ENCODE measurements at places on chromosomes 6 and 20.

- no peak for DNase-seq
Observed at GRCh38 chr6:16758163-16758975, 2.9 kb downstream of the ATXN1 start.

- DNase-seq = no peak
Observed at GRCh38 chr6:76240092-76240491, 167.6 kb upstream of the IMPG1 start.

- no peak for DNase-seq
Observed at GRCh38 chr20:20549267-20549612, 163.2 kb downstream of the RALGAPA2 start.

- DNase-seq = no peak
Observed at GRCh38 chr20:39813190-39813829, 851.2 kb downstream of the DHX35 start.

DNA sequence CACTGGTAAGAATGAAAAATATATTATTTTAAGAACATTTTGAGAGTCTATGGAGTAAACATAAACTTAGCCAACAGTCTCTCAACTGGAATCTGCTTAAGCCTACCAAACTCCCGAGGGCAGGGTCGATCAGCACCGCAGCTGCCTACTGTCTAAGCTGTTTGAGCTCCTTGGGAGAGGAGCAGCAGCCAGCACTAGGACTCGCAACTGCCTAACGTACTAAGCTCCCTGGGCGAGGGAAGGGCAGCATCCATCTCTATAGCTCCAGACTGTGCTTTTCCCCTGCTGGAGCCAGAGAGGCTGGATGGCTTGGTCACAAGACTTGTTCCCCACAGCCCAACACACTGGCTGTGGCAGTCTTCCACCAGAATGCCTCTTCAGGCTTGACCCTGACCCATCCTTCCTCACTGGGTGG lies 96.4 kb downstream of the MOXD1 start:
- no peak for DNase-seq

DNA sequence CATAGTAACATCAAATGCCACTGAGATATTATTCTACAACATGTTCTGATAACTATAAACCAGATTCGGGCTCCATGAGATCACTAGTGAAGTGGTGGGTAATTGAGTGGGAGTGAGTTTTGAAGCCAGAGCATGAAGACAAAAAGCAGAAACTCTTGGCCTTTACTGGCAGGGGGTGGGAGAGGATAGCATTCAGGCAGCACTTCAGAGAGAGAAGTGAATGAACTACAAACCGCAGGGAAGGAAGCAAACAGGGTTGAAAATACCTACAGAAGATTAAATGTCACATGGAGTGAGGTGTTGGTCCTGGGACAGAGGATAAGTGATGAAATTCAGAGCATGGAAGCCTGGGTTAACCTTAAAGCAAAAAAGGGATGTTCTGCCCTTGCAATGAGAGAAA lies 250.0 kb downstream of the EPM2A start:
- DNase-seq = no peak

All from glomerular endothelial cell (primary cell).